Tibial nerve (tissue), 4 donors: ENCODE measurements at places on chromosomes 3 and 15. TPM values are rescaled to one million over a fixed set of nuclear protein-coding genes. Genes with fewer than 3 reads are reported as not detected.

- DNase-seq, result no peak
These were observed 110.4 kb downstream of the LRRC28 start for GRCh38 chr15:99361545-99362185.

GRCh38 chr15:48720646-48721045 lies 75.1 kb upstream of the FBN1 start:
- no peak for DNase-seq

GHRL gene
- total RNA-seq, result not detected

IQCH gene
- 3.0 TPM for total RNA-seq

GRCh38 chr3:53420831-53421230 lies 73.5 kb upstream of the DCP1A start:
- no peak for DNase-seq

GNAT1 gene
- total RNA-seq, result not detected

TP63 gene
- 7.5 TPM for total RNA-seq

IGF2BP2 gene
- 42.8 TPM for total RNA-seq

- peak; percentile 68 for DNase-seq
These were observed 32.8 kb downstream of the ZNF589 start for GRCh38 chr3:48273594-48274211.
